Stomach (tissue), 19 donors: ENCODE measurements at places on chromosomes 2 and 18. TPM values are rescaled to one million over a fixed set of nuclear protein-coding genes. Genes with fewer than 3 reads are reported as not detected.

TMEM182 gene
- polyA plus RNA-seq = 1.0 TPM

CXCR1 gene
- polyA plus RNA-seq = 0.03 TPM

IL36B gene
- polyA plus RNA-seq = not detected

CCT4 gene
- 59.0 TPM for polyA plus RNA-seq

NR4A2 gene
- 4.7 TPM for polyA plus RNA-seq

KHK gene
- 3.5 TPM for polyA plus RNA-seq

FEV gene
- 0.28 TPM for polyA plus RNA-seq

CABYR gene
- polyA plus RNA-seq = 1.1 TPM

IL36G gene
- polyA plus RNA-seq = not detected

ANKRD62 gene
- not detected for polyA plus RNA-seq

ACSL3 gene
- polyA plus RNA-seq = 10.5 TPM

IL18RAP gene
- 1.2 TPM for polyA plus RNA-seq

DDX1 gene
- 57.2 TPM for polyA plus RNA-seq

GULP1 gene
- polyA plus RNA-seq = 25.3 TPM

TRPM8 gene
- polyA plus RNA-seq = not detected

MYOM1 gene
- 1.2 TPM for polyA plus RNA-seq

COL6A3 gene
- polyA plus RNA-seq = 23.3 TPM

ANKRD30BL gene
- polyA plus RNA-seq = not detected

VWA3B gene
- 0.03 TPM for polyA plus RNA-seq

HRH4 gene
- not detected for polyA plus RNA-seq

ALK gene
- polyA plus RNA-seq = not detected

ANKRD29 gene
- polyA plus RNA-seq = 8.2 TPM
